ENCODE measurements at places on chromosomes 13 and 19. TPM values are rescaled to one million over a fixed set of nuclear protein-coding genes. Genes with fewer than 3 reads are reported as not detected.

The ATP4B gene
- not detected for total RNA-seq

The RNF225 gene
- 0.97 TPM for total RNA-seq

The FBN3 gene
- total RNA-seq = not detected

DNA sequence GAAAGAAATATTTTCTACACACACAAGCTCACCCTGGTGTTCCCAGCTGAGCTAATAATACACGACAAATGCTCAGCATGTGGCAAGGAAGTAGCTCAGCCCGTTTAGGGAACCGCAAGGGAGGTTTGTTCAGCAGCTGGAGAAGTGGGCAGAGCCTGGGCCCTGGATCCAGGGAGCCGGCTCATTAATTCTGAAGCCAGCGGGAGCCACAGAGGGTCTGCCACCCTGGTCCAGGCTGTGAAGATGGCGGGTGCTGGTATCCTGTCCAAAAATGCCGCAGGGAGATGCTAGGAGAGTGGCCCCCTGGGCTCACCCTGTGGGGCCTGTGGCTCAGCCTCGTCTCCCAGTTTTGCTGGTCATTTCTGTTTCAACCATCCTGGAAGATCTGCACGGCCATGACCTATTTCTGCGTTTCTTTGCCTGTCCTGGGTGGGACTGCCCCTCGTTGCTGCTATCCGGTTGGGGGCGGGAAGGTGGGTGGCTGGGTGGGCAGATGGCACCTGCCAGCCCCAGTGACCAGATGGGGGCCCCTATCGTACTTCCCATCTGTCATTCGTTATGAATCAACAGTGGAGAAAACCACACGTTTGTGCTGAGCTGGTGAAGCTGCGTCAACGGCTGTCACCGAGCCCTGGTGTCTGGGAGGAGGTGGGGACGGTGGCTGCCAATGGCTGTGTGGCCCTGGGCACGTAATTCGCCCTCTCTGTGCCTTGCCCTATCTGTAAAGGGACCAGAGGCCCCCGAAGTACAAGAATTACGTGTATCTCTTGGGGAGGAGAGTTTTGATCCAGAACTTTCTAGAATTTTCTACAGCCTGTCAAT is 2.7 kb upstream of the GNA15 start:
- DNase-seq = no peak

GRCh38 chr13:73820688-73821087 is 313.5 kb downstream of the KLF12 start:
- DNase-seq = peak; percentile 79

Data from Karpas-422 (cell line).